ENCODE measurements at places on chromosomes 12 and 14.
A peak's percentile ranks its signal among the peaks of the same experiment; 100 is the strongest.

DNA sequence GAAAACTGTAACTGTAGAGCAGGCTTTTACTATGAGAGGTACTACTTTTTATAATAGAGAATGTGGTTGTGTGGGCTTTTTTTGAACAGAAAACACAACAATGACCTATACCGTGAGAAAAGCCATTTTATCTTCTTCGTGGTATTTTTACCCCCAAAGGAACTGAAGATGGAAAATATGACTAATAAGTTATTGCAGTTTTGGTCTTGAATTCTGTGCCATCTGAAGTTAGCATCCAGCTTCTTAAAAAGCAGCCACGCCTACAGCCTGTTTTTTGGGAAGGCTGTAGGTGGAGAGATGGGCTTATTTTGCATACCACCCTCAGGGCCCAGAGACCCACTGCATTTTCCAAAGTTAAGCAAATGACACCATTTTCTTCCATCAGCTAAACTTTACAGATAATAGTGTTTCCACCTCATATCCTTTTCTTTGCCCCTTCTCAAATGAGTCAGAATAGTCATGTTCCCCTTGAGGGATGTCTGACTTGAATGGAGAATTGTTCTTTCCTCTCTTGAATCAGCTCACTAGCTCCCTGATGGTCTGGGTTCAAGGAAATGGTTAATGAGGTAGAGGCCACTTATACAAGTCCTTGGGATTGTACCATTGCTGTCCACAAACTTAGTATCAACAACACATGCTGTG is 53.0 kb downstream of the TBC1D30 start:
- DNase-seq = no peak

- DNase-seq = no peak
These were observed 50.7 kb upstream of the KCNC2 start for GRCh38 chr12:75260316-75260715.

GRCh38 chr14:97385727-97386126 is 588.5 kb downstream of the VRK1 start:
- DNase-seq = no peak

- no peak for DNase-seq
These were observed 45.3 kb upstream of the MBIP start for GRCh38 chr14:36365766-36366165.

- DNase-seq = no peak
These were observed 145.7 kb downstream of the NUAK1 start for GRCh38 chr12:105992849-105993740.

- DNase-seq = no peak
These were observed 1.6 kb downstream of the CBLN3 start for GRCh38 chr14:24427537-24428508.

DNA sequence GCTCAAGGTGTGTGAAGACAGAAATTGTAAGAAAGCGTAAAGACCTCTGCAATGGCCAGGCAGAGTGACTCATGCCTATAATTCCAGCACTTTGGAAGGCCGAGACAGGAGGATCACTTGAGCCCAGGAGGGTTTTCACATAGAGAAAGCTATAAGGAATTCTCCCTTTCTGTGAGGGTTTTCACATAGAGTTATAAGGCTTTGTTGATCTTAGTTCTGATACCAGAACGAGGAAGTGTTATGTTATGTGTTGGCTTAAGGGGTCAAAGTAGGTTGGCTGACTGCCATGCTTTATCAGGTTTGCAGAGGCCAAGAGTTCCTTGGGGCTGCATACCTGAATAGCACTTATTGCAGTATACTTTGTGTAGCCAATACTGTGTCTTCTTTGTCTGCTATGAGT is 139.1 kb downstream of the ERC1 start:
- no peak for DNase-seq

DNA sequence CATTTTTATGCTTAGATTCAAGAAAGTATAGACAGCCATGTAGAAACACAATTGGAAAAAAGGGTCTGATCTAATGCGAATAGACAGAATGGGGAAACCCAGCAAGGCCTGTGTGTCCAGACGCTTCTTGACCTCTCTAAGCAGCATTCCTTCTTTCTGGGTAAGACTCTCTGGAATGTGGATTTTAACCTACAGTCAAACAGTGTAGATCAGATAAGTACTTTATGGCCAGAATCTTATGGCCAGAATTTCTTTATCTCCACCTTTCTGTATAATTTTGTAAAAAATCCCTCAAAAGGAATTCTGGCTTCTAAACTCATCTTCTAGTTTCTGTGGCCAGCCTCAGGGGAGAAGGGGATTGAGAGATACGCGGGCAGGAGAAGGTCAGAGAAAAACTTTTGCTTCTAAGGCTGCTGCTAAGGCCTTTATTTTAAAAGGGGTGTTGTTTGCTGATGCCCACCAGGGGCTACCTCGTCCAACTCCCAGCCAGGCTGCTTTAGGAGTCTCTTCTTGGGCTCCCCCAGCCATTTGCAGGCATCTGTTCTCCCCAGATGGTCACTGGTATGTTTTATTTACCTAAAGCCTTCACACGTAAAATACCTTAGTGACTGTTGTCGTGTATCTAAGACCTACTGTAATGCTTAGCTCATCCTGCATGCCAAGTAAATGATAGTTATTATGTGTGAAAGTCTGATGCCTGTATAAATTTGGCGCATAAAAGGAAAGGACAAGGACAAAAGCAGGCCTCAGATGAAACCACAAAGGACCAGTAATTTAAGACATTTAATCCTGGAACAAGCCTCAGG is 68.4 kb downstream of the ANO6 start:
- DNase-seq = no peak

- DNase-seq = no peak
These were observed 2.0 kb upstream of the CHURC1 start for GRCh38 chr14:64912261-64912660.

DNA sequence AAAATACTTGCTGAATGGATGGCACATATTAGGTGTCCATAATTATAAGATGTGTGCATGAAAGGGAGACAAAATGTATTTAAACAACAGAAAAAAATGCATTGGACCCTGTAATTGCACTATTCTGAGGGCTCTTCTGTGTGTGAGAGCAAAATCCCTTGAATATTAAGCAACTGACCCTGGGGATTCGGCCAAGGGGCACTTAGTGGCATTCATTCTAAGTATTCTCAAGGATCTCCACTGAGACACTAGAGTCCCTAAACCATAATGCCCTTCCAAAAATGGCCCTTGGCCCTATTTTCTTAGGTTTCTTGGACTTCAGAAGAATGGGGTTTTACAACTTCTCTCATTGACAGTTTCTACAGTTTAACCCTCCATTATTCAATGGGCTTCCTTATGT is 388.6 kb downstream of the GLT1D1 start:
- no peak for DNase-seq

DNA sequence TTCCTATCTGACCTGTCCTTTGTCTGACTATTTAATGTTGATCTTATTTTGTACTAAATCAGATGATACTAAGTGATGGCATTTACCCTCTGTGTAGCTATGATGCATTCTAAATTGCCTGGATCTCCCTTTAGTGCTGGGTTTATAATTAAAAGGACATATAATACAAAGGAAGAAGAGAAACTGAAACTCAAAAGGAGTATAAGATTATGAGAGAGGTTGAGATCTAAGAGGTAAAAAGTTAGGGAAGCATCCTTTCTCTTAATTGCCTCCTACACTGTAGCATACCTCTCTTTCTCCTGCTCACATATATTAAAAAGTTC is 86.9 kb upstream of the MON2 start:
- DNase-seq = no peak

GRCh38 chr14:92323011-92323915 is at the start of gene SLC24A4:
Gene SLC24A4, plus strand, starts transcription at chr14:92323165. Its CDS starts 666 bp downstream, at chr14:92323831.
- DNase-seq = peak; percentile 8

GRCh38 chr12:13836099-13836498 is 145.3 kb downstream of the GRIN2B start:
- no peak for DNase-seq

DNA sequence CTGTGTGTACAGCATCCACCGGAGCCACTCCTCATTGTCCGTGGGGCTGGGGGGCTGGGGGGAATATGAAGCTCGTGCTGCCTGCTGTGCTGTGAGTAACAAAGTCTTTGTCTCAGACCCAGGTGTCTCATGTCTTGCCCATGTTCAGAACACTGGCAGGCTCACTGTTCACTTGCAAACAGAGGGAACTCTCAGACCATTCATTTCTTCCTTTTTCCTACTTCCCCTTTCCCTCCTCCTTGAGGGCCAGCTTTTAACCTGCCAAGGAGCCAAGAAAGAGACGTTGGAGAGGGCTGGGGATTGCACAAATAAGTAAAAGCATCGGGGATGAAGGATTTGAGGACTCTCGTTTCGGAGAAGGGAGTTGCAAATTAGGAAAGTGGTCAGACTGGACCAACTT is 21.6 kb downstream of the GPR132 start:
- DNase-seq = no peak

DNA sequence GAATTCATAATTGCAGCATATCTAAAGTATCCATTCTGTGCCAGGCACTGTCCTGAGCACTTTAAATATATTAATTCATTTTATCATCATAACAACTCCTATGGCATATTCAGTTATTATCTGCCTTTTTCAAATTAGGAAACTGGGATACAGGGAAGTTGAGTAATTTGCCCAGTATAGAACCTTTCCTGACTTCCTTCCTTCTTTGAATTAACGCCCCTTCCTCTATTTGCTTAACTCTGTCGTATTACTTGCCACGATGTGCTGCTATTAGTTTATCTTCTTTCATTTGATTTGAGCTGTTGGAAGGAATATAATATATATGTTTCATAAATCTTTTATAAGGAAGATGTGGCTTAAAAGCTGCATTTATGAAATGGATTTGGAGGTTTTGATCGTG is 25.4 kb upstream of the FAM177A1 start:
- no peak for DNase-seq

DNA sequence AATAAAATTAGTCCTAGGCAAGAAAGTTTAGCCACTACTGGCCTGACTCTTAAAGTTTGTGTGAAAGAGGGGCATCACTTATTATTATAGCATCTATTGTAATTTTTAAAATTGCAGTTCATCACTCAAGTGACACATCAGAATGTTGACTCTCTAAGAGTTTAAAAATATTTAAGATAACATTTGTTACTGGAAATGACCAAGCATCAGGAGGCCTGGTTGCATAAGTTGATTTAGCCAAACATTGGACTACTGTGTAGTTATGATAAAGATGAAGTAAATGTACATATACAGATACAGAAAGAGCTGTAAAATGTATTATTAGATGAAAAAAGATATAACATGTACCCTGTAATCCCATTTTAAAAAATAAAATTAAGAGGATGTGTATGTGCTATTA is 47.5 kb downstream of the SCFD1 start:
- no peak for DNase-seq

DNA sequence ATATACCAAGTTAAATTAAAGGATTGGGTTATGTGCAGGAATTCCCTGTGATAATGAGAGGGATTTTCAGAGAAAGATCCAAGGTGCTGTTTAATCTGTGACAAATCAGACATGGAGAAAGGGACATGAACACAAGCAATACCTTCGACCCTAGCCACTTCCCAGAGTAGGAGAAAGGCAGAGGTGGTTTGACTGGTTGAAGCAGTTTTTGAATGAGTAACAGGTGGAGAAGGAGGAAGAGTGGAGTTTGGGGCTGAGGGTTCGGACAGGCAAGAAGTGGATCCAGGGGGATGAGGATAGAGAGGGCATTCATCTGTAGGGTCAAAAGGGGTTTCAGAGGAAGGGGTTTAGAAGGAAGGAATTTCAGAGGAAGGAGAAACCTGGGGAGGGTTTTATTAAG is 27.4 kb upstream of the A2M start:
- no peak for DNase-seq

GRCh38 chr12:119592232-119592631 is 1.3 kb upstream of the TMEM233 start:
- DNase-seq = no peak

DNA sequence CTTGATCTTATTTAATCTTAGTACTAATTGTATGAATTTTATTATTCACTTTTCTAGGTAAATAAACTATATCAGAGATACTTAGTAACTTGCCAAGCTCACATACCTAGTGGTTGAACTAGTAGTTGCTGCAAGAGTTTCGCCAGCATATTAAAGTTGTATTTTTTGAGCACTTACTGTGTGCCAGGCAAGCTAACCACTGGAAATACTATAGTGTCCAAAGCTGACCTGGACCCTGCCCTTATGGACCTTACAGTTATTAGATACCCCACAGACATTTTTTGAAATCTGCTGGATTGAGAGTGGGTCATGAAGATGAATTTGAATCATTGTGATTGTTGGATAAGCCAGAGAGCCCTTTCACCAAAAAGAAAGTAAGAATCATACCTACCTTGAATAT is 125.0 kb downstream of the RAD51B start:
- DNase-seq = no peak

- no peak for DNase-seq
These were observed 75.8 kb downstream of the SINHCAF start for GRCh38 chr12:31250179-31250578.

GRCh38 chr12:113267621-113268020 is 46.4 kb downstream of the TPCN1 start:
- DNase-seq = no peak
